A549 treated with DMSO at 1 μM for 4 hours (cell line): ENCODE measurements at places on chromosomes 4 and X. TPM values are rescaled to one million over a fixed set of nuclear protein-coding genes. Genes with fewer than 3 reads are reported as not detected.

The RPA4 gene
- 0.21 to 0.45 TPM (median 0.38 TPM) in 5 replicates for total RNA-seq

The GAGE12E gene
- not detected in 5 replicates for total RNA-seq

The TRIM75 gene
- not detected in 5 replicates for total RNA-seq

The TMSB15A gene
- 0.15 to 1.1 TPM (median 0.71 TPM) in 5 replicates for total RNA-seq
